ENCODE measurements at places on chromosomes 3 and 15.

DNA sequence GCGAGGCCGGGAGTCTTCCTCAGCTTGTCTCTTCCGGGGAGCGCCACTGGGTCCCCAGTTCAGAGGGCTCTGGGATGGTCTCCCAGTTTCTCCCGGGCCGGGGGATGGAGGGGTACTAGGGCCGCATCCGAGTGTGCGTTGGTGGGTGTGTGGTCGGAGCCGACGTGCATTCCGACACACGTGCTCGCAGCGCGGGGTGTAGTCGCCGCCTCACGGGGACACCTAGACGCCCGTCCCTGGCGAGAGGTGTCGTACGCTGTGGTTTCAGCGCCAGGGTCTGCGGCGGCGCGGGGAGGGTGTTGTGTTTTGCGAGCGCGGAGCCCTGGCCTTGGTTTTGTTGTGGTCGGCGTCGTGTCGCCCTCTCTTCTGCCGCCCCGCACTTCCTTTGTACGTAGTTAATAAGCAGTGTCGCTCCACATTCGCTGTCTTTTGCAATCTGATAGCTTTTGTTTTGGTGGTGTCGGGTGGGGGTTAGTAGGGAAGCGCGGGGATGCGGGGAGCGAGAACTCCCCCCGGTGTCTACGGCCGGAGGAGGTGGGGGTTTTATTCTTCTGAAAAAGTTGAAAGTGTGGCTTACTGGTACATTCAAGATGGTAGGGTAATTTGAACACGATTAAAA lies 2.2 kb downstream of the IGF1R start:
- DNase-seq: peak; percentile 51

- DNase-seq: no peak
Observed at GRCh38 chr15:68676926-68677325, 98.1 kb downstream of the CORO2B start.

DNA sequence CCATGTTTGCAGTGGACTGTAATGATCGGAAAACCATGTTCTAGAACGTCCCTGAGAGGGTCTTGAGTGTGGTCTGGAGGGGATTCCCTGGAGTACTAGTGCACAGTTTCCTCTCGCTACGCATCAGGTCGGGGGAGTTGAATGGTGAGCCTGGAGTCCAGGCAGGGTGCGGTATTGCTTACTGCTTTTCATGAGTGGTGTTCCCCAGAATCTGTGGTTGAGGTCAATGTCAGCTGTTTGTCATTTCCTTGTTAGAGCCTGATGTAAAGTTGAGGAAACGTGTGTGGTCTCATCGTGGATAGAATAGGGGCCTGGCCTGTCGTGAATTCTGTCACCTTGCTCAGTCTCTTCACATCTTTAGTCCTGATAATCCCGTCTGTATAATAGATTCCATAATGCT lies 328.2 kb upstream of the LRRFIP2 start:
- no peak for DNase-seq

DNA sequence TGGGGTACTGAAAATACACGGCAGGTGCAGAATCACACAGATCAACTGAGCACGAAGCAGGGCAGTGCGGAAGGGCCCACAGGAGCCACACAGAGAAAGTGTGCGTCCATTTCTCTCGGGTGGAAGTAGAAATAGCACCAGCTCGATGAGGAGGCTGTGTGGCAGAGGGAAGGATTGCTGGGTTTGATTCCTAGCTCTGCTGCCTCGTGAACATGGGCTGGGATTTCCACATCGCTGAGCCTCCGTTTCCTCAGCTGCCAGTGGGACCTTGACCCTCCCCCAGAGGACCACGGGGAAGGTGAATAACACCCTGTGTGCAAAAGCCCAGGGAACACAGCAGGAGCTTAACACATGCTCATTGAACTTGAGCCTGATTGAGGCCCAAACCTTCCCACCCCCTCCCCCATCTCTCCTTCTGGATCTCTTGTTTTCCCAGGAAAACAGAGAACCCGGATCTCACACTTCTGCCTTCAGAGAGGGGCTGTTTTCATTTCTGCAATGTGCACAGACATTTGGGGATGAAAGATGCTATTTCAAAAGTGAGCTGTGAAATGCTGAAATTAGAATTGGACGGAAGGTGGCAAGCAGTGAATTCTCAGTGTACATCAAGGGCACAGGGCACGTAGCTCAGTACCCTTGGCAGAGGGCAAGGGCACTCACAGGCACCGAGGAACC lies 38.4 kb downstream of the ABTB1 start:
- no peak for DNase-seq

- DNase-seq: peak; percentile 37
Observed at GRCh38 chr15:59622289-59622688, 10.7 kb downstream of the GCNT3 start.

GRCh38 chr3:60160111-60160821 lies 1091.0 kb downstream of the FHIT start:
- DNase-seq: no peak

DNA sequence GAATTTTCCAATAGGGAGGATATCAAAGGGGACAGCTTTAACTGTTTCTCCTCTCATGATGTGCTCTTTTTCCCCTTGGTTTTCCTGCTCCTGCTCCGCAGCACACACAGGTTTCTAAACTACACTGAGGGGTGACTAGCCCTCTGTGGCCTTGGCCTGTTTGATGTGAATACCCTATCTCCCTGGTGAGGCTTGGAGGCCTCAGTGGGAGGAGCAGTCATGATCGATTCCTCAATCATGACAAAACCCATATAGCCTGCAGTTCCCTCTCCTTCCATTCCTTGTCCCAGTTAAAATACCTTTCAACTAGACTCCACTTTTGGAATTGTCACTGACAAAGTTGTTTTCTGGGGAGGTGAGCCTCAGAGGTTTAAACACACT lies 24.0 kb upstream of the USP3 start:
- DNase-seq: no peak

DNA sequence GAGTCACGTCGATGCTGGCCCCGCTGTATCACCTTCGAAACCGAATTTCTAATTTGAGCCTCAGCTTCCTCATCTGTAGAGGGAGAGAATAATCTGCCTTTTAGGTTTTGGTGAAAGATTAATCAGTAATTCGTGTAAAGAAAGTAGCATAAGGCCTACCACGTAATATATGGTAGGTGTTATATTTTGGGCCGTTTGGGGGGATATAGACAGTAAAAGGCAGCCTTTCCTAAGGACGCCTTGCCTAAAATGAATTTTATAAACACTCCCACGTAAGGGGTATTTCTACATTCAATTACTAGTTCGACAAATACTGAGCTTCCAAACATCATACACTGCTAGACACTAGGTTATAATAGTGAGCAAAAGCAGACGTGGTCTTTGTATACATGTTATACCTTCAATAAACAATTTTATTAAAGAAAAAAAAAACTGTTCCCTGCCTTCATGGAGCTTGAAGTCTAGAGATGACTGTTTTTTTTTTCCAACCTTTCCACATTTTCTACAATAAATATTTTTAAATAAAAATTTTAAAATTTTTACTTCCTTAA lies 737 bp downstream of the JAGN1 start:
- no peak for DNase-seq

All from fibroblast of skin of right quadriceps (primary cell).